DND-41 (cell line): ENCODE measurements at places on chromosomes 3 and 15.

- no peak for DNase-seq
Observed at GRCh38 chr3:194494951-194495374, 8.2 kb upstream of the ATP13A3 start.

- no peak for DNase-seq
Observed at GRCh38 chr3:72515281-72515680, 333.0 kb downstream of the SHQ1 start.

DNA sequence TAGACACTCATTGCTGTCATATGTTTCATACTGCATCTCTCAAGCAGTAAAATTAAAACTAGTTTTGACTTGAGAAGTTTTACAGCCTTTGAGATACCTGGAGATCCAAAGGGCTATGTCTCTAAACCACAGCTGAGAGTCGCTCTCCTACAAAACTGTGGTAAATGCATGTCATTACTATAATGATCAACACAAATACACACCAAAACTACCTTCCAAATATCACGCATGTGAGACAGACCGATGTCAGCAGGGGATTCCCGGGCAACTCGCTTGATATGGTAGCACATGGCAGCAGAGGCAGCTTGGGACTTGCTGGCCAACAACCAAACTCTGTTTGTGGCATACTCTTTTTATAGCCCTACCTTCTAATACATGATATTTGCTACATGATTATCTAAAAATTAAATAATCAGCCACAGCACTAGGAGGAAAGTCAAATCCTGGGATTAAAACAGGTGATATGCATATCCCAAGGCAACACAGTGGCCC is 56.3 kb downstream of the PDZRN3 start:
- no peak for DNase-seq

DNA sequence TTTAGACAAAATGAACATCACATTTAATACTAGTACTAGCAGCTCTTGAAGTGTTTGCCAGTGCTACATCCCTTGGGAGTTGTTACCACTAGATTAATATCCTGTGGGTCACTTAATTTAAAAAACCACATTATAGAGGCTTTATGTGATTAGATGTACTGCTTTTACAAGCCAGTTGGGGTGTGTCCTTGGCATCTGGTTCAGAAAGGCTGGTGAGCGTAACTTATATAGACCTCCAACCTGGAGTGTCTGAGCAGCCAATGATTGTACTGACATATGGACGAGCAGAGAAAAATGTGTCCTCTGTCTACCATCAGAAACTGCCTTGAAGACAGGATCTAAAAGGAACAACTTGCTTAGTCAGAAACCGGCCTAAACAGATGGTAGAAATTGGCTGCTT is 306.2 kb upstream of the ATP11B start:
- DNase-seq: no peak

DNA sequence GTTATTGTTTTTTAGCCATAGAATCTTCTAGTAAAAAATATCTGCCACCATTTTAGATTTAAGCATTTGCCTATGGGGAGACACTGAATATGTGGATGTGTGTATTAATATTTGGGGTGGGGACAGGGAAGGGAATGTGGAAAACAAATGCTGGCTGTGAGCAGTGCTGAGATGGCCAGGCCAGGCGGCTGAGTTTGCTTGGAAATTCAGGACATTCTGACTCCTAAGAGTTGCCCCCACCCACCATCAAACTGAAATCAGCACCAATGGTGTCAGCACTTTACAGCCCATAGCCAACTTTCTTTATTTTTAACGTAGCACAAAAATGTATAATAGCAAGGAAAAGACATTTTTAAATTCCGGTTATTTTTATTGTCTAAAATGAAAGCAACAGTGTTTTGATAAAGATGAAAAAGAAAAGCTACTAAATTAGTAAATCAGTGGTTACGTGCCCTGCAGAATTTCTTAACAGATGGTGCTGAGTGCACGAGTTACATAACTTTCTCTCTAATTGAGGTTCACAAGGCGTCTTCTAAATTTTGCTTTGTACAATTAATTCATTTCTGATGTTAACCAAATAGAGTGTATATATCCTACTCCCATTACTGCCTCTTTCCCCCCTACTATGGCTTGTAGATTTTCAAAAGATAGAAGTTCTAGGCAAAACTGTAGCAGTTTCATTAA is 34.0 kb downstream of the B3GALNT1 start:
- no peak for DNase-seq

DNA sequence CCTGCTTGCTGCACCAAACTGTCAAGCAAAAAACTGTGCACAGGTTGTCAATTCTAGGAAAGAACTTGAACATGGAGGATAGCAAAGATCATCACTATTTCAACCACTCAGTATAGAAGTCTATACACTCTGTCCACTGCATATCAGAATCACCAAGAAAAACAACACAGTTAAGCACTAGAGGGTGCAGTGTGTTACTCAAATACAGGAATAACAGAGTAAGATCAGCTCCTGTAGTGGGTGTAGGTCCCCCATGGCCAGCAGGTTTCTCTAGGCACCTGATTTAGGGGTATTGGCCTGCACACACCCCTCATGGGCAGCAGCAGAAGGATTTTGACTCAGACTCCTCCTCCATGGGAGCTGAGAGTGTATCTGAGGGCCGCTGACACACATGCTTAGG is 464.1 kb downstream of the EPHA6 start:
- DNase-seq: no peak

GRCh38 chr3:37968813-37969595 is 21.6 kb upstream of the VILL start:
- DNase-seq: no peak

GRCh38 chr15:42490291-42490670 is 660 bp downstream of the ZNF106 start:
- DNase-seq: no peak

GRCh38 chr3:151432616-151433372 is 28.1 kb downstream of the IGSF10 start:
- DNase-seq: no peak

GRCh38 chr3:156908398-156908797 is 82.2 kb downstream of the LEKR1 start:
- no peak for DNase-seq

GRCh38 chr3:39101022-39101689 is 6.3 kb downstream of the GORASP1 start:
- DNase-seq: peak; percentile 35

- no peak for DNase-seq
Observed at GRCh38 chr3:58059349-58060321, 51.4 kb downstream of the FLNB start.

DNA sequence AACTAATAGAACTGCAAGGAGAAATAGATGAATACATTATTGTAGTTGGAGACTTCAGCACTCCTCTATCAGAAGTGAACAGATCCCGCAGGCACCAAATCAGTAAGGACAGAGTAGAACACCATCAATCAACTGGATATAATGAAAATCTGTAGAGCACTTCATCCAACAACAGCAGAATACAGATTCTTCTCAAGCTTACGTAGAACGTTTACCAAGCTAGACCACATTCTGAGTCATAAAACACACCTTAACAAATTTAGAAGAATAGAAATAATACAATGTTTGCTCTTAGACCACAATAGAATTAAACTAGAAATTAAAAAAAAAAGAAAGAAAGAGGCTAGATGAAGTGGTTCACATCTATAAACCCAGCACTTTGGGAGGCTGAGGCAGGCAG is 70.7 kb upstream of the NEDD4 start:
- no peak for DNase-seq

DNA sequence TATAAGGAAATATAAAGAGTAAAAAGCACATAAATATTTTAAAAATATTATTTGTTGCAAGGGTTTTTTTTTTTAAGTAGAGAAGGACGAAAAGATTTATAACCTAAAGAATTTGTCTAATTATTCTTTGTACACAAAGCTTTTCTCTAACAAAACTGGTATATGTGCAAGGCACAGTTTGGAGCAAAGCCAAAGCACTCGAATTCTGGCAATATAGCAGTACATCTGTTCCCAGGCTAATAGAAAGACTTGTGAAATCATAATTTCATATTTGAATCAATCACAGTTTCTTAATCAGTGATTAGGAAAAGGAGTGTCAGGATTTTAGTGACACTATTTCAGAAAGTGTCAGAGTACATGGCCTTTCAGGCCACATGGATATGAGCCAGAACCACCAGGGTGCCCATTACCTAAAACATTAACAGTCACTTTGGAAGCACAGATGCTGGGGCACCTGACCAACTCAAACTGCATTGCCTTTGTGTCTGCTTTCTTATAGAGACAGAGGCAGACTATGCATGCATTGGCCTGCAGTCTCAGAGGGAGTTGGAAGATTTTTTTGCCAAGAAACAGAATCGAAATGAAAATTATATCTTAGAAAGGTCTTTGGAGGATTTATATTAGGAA is 651.8 kb upstream of the SGO1 start:
- no peak for DNase-seq

DNA sequence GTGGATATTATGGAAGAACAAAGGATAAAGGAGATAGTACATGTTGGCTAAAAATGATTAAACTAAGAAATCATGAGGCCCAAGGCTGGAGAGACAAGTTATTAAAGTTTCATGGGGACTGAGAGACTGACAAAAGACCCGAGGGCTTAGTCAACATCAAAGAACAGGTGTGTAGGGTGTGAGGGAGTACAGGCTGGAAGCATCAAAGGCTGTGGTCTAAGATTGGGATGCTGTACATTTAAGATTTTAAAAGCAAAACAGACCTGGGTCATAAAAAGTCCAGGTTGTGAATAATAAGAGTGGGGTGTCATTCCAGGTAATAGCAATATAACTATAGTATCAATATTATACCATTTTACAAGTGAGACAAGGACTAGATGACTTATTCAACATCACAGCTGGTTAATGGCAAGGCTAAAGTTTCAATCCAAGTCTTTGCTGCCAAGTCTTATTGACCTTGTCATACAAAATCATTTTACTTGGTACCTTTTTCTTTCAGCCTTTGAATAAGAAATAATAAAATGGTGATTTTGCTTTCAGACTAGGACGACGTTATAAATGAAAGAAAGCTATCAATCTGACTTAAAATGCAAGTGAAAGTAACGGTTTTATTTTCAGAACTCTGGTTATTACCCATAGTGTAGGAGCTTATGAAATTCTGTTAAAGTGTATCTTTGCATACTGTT is 211.6 kb downstream of the TNIK start:
- DNase-seq: no peak

DNA sequence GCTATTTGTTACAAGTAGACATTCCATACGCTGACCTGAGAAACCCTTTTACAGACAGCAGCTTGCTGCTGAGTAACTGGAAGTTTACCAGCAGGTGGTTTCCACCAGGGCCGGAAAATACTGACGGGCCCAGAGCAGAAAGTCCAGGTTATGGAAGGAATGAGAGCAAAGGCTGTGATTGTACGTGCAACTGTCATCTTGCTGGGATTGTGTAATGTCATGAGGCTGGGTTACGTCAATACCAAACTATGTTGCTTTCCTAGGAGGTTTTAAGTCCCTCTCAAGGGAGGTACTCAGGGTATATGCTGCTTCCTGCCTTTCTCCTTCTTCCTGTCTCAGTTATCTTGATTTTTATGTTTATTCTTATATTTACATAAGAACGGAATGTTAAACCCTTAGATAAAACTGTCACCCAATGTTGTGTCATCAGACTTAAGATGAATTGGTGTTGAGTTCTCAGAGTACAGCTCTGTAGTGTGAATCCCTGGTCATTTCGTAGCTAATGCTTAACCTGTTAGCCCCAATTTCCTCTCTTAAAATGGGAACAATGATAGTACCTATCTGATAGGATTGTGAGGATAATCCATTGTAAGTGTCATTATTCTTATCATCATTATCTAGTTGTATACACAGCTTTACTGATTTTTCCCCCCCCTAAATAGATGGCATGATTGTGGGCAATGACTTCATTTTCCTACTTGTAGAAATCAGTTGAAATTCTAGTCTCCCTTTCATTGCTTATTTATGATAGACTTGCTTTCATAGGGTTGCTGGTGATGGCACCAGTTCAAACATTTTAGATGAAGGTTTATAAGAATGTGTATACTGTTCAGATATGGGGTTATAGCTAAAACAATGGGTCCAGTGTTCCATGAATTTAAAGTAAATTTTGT is 101.4 kb downstream of the FNDC3B start:
- no peak for DNase-seq

GRCh38 chr3:112004669-112005068 is 5.9 kb downstream of the TAGLN3 start:
- no peak for DNase-seq

- no peak for DNase-seq
Observed at GRCh38 chr15:69080295-69081248, 66.1 kb downstream of the NOX5 start.

- DNase-seq: no peak
Observed at GRCh38 chr3:128616516-128617269, 33.9 kb downstream of the RPN1 start.

- peak; percentile 44 for DNase-seq
Observed at GRCh38 chr3:46372492-46373359, 2.0 kb downstream of the CCR5 start.

- no peak for DNase-seq
Observed at GRCh38 chr3:96776818-96777217, 37.6 kb upstream of the EPHA6 start.

DNA sequence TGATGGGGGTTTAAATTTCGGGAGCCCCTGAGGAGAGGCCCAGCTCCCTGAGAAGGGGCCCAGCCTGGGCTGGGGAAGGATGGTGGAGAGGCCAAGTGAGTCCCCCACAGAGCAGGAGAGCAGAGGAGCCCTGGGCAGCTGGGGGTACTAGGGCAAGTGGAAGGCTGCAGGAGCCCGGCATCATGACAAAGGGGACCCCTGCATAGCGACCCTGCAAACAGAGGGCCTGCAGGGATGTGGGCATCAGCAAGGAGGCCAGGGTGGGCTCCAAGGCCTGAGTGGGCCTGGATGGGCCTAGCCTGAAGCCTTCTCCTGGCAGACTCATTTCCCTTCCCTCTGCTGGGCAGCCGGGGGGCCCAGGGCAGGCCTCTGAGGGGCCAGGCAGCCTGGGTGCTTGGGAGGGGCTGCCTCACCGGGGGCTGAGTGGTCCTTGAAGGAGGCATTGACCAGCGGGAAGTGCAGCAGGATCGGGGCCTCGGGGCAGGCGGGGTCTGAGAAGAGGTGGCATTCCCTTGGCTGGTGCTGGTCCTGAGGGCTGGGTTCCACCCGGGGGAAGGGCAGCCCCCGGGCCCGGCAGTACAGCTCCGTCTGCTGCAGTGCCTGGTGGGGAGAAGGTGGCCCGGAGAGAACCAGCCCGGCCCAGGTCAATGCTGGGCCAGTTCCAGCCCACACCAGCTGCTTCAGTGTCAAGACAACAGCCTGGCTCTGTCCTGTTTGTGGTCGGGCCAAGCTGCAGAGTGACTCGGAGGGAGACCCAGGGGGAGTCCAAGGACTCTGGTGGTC is 24.7 kb downstream of the PLA2G4D start:
- no peak for DNase-seq

DNA sequence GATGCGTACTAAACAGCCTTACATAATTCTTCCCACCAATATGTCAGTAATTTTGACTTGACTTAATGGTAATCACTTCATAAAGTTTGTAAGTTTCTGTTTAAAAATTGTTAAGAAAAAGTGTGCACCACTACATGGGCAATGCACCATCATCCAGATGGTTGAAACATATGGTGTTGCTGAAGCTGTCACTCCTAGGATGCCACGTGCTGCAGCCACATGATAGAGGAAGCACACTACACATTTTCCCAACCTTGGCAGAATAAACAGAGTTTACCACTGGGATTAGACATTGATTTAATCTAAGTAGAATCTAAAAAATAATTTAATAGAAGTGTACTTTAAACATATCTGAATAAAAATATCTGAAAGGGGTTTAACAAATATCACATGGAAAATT is 1209.9 kb downstream of the NSUN3 start:
- no peak for DNase-seq

- peak; percentile 93 for DNase-seq
Observed at GRCh38 chr15:93987068-93987467, 244.3 kb upstream of the MCTP2 start.
